Naive thymus-derived CD4-positive, alpha-beta T cell (primary cell): ENCODE measurements at places on chromosomes 13 and 19.

- DNase-seq: no peak
Measured at GRCh38 chr13:20990910-20991525, 70.4 kb downstream of the LATS2 start.

DNA sequence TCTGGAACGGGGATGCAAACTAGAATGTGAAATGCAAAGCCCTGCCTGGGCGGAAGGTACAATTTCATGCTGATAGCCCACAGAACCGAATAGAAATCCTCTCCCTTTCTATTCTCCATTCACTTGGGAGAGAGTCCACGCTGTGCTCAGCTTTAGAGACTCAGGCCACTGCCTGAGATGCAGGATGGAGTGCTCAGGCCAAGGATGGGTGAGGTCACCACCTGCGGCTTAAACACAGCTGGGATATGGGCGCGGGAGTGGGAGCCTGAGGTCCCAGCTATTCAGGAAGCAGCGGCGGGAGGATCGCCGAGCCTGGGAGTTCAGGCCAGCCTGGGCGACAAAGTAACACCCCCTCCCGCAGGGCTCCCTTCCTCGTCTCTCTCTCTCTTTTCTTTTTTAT, 446 bp upstream of the ZNF83 start:
- DNase-seq: no peak

GRCh38 chr19:13492128-13492527, 14.2 kb downstream of the CACNA1A start:
- no peak for DNase-seq

DNA sequence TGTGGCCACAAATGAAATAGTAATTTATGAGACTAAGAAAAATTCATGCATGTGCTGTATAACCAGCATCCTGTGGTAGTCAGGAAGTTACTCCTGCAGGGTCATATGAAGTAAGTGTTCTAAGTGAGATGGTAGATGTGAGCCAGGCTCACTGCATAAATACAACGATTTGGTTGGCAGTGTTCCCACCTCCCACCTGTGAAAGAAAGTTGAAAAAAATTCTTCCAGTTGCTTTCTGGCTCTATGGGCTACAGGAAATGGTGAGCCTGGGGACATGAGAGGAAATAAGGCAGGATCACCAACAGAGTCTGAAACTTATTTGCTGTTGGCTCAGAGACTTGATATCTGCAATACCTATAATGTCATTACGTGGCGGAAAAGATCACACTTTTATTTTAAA, 301.7 kb upstream of the SPRY2 start:
- DNase-seq: no peak

DNA sequence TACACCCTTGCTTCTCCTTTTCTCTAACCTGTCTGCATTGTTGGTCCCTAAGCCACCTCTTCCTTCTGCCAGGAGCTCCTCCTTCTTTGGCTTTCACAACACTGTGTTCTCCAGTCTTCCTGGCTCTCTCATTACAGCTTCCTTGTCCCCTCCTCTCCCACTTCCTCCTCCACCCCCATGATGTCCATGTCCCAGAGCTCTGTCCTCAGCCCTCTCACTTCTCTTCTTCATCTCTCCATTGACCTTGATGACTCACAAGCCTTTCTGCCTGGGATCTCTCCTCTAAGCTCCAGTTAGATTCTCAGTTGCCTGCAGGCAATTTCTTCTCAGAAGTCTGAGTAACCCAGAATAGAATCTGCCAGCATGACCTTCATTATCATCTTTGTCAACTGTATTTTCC, 100.3 kb upstream of the WASF3 start:
- no peak for DNase-seq

GRCh38 chr13:110993788-110994187, 78.9 kb upstream of the ANKRD10 start:
- DNase-seq: no peak

DNA sequence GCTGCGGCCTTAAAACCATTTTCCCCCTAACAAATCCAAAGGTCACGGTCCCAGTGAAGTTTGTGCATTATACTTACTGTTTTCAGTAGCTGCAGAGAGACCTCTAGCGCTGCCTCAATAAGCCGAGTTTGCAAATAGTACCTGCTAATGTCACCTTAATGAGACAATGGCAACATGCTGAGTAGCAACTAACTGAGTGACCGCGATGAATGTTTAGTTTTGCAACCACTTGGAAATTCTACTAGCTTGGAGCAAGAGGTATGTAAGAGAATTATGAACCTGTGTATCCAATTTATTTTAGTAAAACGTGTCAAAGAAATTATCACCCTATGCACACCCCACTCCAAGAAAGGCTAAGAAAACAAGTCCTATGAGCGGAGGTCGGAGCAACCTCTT, 1.2 kb downstream of the KPNA3 start:
- DNase-seq: no peak

GRCh38 chr19:1154731-1155351, 19.2 kb downstream of the SBNO2 start:
- no peak for DNase-seq

- DNase-seq: no peak
Measured at GRCh38 chr13:51524829-51525566, 59.3 kb upstream of the WDFY2 start.

GRCh38 chr19:48760504-48761205, 5.3 kb downstream of the FGF21 start:
- no peak for DNase-seq

DNA sequence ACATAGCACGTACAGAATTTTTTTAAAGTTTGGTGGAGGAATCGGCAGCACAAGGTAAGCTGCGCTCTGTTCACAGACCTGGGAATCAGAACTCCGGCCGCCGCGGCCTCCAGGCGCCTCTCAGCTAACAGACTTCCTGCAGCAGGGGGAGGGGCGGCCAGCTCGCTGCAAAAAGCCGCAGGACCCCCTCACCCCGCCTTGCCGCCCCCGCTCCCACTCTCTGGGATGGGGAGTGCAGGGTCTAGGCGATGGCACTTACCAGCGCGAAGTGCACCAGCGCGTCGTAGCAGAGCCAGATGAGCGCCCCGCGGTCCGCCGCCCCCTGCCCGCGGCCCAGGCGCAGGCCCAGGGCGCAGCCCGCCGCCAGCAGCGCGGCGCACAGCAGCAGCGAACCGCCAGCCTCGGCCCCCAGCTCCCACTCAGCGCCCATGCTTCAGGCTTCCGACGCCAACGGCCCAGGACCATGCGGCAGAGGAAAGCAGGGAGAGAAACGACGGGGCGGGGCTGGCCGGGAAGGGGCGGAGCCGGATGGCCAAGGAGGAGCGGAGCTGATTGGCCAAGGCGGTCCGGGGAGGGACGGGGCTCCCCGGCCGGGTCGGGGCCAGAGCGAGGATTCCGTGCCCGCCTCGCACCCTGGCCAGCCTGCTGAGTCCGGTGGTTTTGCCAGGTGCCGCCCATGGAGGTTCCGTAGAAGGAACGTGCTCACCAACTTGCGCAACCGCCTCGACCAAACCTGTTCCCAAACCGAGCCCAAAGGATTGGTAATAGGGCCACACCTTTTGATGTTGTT, at the start of gene EBPL:
Gene EBPL (minus strand): TSS at position 492 of the 790 bp plus-strand sequence. CDS start 62 bp downstream, at position 430.
- peak; percentile 91 for DNase-seq
